Tibial artery (tissue), 4 donors: ENCODE measurements at places on chromosomes 1 and 21.

- DNase-seq, result peak; percentile 26
These were observed 459 bp downstream of the SERBP1 start for GRCh38 chr1:67429528-67430357.

- no peak for DNase-seq
These were observed 168.8 kb downstream of the CYYR1 start for GRCh38 chr21:26404288-26404687.

GRCh38 chr1:246888522-246888921 lies 43.2 kb downstream of the AHCTF1 start:
- no peak for DNase-seq

- DNase-seq, result no peak
These were observed 24.9 kb downstream of the SUSD4 start for GRCh38 chr1:223338811-223339746.

DNA sequence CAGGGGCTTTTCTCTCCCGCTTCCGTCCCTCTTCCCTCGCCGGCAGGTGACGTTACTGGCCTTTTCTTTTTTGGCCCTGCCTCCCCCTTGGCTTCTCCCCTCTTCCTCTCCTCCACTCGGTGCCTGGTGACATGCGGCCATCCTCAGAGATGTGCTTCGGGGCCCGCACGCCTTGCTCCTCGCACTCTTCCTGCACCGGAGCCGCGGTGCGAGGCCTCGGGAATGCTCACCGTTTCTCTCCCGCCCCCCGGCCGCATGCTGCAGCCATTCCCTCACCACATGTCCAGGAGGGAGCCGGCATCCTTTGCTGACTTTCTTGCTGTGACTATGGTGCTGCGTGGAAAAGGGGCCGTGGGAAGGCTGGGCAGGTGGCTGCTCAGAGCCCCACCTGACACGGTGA lies 39.3 kb downstream of the PDE9A start:
- DNase-seq, result no peak

DNA sequence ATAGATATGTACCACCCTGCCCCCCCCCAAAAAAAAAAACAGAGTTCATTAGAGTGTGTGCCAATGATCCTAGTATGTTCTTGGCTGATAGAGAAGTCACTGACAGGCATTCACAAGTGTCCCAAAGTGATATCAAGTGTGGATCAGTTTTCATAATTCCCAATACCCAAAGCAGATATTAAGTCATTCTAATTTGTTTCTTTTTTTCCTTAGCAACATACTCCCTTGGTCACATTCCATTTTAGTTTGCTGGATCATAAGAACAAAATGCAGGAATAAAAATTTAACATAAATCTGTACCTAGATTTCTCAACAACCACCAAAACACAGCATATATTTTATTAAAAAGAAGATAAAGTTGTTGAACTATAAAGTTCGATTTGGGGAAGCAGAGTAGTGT lies 129.8 kb upstream of the PALMD start:
- no peak for DNase-seq

DNA sequence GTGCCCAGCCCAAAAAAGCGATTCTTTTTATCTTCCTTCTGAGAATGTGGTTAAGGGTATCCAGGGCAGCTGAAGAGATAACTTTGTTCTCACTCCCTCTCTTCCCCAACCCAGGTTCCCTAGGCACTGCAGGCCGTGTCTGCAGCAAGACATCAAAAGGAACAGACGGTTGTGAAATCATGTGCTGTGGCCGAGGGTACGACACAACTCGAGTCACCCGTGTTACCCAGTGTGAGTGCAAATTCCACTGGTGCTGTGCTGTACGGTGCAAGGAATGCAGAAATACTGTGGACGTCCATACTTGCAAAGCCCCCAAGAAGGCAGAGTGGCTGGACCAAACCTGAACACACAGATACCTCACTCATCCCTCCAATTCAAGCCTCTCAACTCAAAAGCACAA lies 11.4 kb downstream of the WNT2B start:
- no peak for DNase-seq

DNA sequence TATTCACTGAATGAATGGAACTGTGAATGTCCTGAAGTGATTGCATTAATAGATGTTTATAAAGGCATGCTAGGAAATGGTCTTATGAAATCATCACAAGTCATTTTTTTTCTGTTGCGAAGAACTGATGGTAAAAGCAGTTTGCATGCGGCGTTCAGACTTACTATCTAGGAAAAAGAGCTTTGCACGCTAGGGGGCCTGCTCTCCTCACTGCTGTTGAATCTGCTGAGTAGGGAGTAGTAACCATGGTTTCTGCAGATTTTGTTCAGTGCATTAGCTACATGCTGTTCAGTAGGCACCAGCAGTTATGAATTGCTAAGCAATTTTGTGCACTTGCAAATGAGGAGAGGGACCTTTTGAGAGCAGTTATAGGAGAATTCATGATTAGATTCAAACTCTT lies 57.9 kb downstream of the CENPF start:
- no peak for DNase-seq
